ENCODE measurements at places on chromosomes 5 and 9.
A peak's percentile ranks its signal among the peaks of the same experiment; 100 is the strongest.

DNA sequence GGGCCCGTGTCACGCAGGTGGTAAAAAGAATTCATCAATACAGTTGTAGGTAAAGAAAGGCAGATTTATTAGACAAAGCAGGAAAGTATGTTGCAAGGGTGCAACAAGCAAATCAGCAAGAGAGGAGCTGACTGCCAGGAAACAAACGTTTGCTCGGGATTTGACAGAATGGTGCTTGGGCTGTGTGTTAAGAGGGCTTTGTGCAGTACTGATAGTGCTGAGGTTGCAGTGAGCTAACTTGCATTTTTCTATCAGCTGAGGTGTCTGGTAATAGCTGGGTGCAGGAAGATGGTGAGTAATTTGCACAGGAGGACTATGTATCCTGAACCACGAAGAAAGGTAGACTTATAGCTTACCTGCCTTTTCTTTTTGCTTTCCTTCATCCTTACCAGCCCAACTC is 3.9 kb upstream of the RARS1 start:
- no peak for DNase-seq

GRCh38 chr9:92749934-92750315 is 14.7 kb downstream of the BICD2 start:
- no peak for DNase-seq

DNA sequence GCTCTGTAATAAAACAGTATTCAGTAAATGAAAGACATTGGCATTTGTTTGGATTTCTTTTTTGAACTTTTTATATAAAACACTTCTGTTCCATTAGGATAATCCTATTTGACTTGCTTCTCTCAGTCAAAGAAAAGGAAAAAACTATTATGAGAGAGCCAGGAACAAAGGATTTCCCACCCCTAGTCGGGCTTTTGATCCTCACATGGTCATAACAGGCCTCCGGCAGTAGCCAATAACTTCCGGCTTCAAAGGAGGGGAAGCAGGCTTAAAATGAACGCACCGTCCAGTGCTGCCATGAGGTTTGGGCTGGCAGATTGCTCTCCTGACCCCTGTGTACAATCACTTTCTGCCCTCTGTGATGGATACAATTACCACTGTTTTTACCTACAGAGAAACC is 209.3 kb downstream of the ZNF608 start:
- DNase-seq, result no peak

- no peak for DNase-seq
These were observed 216.3 kb downstream of the TMEM232 start for GRCh38 chr5:110510146-110510545.

DNA sequence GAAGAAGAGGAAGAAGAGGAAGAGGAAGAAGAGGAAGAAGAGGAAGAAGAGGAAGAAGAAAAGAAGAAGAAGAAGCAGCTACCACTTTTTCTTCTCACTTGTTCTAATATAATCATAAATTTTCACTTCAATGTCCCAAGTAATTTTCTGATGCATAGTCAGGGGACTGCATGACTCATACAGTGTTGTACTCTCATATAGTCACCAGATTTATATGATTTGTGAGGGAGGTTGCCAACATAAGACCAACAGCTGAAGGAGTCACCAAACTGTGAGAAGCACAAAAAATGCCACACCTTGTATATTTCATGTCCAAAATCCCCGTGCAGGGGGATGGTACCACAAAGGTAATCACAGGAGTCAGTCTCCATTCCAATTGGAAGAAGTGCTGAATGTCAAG is 32.7 kb upstream of the DMRTA1 start:
- DNase-seq, result no peak

- no peak for DNase-seq
These were observed 305.8 kb downstream of the PDE4D start for GRCh38 chr5:59587489-59588337.

DNA sequence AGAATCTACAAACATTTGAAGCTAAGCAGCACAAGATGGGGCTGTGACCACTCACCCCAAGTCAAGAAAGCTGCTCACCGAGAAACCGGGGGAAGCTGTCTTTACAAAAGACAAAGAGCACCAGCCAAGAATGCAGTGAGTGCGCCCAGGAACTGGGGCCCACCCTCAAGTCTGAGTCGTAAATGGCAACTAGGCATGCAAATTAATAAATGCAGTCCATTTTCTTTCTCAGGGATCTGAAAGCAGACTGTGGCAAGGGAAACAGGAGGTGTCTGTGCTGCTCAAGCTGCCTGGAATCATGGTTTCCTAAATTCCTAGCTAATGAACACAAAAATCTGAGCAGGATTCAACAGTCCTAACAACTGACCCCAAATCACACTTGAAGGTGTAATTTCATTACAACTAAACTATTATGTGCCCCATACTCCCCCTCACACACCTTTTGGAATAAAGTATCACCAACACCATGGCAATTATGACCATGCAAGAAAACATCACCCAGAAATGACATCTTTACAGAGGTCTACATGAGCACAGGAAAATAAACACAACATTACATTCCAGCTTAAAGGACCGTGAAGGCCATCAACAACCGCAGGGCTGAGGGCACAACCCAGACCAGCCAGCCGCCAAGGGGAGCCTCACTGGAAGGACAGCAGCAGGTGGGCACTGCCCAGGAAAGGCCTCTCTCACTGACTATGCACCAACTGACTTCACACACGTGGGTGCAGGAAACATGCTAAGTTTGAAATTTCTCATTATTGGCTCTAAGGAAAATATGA is 17.6 kb downstream of the NSUN2 start:
- no peak for DNase-seq

GRCh38 chr5:39955156-39955555 is 530.4 kb upstream of the DAB2 start:
- no peak for DNase-seq

- DNase-seq, result no peak
These were observed 139.7 kb upstream of the RUSC2 start for GRCh38 chr9:35350212-35350611.

DNA sequence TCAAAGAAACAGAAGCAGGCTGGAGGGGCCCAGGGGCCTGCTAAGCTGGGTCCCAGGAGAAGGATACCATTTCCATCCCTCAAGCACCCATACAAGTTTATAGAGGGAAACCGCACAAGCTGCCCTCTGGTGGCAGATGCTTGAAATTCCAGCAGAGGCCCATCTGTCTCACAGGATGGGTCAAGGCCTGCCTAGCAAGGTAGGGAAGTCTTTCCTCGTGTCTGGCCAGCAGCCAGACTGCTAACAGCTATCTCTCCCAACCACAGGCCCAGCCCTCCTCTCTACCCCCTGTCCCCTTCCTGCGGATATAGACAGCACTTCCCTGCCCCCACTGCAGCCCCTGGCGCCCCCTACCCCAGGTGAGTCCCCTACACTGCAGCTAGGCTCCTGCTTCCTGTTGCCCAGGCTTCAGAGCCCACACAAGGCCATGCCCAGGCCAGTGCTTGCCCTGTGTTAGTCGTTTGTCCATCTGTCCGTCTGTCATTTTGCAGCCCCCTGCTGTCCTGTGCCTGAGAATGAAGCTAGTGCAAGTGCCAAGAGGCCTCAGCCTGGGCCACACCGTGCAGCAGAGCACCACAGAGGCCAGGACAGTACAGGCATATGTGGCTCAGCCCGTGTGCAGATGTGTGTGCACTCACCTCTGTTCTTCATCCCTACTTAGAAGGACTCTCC is 26.2 kb downstream of the TCF7 start:
- no peak for DNase-seq

- DNase-seq, result no peak
These were observed 51.4 kb upstream of the DAB2IP start for GRCh38 chr9:121599872-121600585.

DNA sequence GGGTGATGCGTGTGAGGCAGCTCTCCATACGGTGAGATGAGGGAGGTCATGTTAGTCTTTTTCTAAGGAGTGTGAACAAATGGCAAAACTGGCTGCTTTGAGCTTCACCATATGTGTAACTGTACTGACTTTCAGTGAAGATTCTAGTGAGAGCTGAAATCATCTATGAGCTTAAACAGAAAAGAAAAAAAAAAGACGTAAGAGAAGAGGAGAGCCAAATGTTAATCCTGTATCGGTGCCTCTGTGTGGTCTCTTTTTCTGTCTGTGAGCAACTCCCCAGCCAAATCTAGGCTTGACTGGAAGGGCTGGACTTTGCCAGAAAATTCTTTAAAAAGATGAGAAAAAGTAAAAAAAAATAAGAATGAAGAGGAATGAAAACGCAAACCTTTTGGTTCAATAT is 209.7 kb upstream of the TUT7 start:
- DNase-seq, result no peak

DNA sequence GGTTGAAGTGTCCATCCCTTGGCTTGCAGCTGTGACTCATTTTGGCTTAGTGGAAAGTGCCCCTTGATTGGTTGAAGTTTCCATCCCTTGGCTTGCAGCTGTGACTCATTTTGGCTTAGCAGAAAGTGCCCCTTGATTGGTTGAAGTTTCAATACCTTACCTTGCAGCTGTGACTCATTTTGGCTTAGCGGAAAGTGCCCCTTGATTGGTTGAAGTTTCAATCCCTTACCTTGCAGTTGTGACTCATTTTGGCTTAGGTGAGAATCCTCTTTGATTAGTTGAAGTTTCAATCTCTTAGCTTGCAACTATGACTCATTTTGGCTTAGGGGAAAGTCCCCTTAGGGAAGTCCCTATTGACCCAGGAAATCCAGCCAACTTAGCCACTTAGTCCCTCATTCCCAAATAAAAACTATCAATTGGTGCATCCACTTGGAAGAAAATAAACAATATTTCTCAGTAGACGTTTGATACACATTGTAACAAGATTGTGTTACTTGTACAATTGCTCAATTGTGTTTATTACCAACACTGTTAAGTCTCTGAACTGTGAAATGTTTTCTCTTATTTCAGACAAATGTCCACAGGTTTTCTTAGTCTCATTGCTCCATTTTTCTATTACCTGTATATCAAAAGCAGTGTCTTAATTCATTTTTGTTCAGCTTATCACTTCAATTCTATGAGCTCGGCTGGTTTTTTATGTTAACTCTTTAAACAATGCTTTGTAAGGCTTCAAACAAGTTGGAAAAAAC is 2308.8 kb upstream of the ACO1 start:
- DNase-seq, result peak; percentile 48

GRCh38 chr9:137705906-137706305 is 87.1 kb downstream of the EHMT1 start:
- DNase-seq, result no peak

- no peak for DNase-seq
These were observed 16.3 kb downstream of the C9orf152 start for GRCh38 chr9:110191615-110192014.

DNA sequence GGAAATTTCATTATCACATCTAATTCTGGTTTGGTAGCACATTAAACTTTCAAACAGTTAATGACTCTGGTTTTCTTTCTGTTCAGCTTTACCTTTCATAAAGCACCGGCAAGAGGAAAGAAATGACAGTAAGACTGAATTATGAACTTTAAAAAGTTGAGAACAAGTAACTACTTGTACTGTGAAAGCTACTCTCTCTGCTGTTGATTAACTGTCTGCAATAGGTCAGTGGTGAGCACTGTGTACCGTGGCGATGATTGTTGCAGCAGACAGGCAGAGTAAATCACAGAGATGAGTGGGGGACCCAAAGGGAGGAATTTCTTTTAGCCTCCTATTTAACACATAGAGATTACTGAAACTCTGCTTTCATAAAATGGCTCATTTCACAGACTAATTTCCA is 74.0 kb upstream of the MEF2C start:
- DNase-seq, result no peak

DNA sequence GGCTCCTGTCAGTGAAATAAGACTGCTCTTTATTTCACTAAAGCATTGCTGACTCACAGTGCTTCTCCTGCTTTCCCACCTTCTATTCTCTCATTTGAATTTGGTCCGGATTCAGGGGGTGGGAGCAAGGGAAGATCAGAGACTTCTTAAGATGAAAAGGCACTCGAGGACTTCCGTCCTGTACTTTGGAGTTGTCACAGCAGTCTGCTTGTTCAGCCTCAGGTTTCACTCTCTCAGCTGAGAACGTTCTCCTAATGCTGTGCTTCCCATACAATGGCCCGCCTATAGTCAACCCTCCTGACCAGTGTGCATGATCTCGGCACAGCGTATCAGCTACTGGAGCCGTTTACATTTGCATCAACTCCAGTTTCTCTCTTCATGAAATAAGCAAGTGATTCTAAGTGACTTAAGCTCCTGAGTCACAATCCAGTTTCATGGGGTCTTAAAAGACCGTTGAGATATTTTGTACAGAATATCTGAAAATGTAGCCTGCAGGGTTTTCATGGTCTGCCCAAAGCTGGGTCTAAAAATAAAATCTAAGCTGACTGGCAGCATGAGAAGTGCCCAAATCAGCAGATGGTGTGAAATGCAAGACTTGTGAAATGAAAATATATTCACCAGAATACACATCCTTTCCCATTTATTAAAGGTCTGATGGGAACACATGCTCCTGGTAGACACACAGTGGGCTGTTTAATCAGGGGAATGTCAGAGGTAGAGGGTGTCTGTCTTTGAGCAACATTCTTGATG is 145.0 kb downstream of the ADCY2 start:
- no peak for DNase-seq

DNA sequence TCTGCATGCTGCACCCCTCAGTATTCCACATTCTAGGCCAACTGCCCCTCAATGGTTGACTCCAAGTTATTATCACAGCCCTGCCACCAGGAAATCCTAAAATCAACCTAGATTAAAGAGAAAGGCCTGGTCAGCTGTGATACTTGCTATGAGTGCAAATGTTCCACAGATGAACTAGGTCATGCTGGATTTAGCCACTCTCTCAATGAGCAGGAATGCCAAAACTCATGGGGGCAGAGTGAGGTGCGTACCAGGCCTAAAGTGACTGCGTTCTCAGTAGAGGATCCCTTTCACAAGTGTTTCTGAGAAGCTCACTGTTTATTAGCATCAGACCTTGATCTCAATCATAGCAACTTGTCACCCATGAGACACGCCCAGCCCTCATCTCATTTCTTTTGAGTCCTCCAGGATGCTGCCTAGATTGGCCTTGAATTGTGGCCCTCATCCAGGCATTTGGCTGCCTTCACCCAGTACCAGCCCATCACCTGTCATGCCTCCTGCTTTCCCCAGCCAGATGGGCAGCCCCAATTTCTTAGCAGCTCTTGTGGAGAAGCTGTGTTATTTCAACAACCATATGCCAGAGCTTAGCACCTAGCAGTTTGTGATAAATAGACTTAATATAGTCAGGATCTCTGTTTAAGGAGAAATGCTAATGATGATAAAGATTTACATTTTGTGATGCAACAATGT is 383.9 kb downstream of the CTNND2 start:
- no peak for DNase-seq

GRCh38 chr9:1505489-1505888 is 455.3 kb downstream of the DMRT2 start:
- no peak for DNase-seq

DNA sequence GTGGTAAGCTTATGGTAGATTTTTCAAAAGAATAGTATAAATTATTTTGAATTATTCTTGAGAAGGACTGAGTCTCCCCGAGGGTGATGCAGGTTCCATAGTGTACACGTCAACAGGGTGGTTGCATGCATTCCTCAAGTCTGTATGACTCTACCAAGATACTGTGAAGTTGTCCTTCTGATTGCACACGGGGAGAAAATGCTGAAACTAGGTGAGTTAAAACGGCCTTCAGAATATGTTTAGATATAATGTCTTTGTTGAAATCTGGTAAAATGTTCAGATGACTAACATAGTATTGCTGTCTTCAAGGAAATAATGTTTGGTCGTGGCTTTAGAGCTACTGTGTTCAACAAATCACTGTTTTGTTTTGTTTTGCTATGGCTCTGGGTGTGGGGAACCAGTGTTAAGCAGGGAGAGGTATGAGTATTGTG is 22.4 kb upstream of the TNFAIP8 start:
- DNase-seq, result no peak

All from activated CD4-positive, alpha-beta T cell treated with anti-CD3 and anti-CD28 coated beads, Interleukin-2, amount 50 U/mL, for 24 hours (primary cell).